Bronchial epithelial cell (primary cell): ENCODE measurements at places on chromosomes 6 and 20.

DNA sequence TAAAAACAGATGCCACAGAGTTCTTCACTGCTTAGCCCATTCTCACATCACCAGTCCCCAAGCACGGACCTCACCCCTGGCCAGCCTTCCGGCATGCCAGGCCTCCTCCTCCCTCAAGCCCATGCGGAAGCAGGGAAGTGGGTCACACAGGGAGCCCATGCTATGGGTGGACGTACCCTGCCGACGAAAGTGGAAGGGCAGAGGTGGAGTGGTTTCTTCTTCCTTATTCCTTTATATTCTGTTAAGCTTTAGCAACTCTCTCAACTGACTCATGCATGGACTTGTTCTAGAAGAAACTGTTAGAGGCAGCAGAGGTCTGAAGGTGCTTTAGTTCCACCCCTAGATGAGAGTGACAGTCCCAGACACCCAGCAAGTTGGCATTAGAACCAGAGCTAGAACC is 118.6 kb downstream of the LY86 start:
- DNase-seq = peak; percentile 63

DNA sequence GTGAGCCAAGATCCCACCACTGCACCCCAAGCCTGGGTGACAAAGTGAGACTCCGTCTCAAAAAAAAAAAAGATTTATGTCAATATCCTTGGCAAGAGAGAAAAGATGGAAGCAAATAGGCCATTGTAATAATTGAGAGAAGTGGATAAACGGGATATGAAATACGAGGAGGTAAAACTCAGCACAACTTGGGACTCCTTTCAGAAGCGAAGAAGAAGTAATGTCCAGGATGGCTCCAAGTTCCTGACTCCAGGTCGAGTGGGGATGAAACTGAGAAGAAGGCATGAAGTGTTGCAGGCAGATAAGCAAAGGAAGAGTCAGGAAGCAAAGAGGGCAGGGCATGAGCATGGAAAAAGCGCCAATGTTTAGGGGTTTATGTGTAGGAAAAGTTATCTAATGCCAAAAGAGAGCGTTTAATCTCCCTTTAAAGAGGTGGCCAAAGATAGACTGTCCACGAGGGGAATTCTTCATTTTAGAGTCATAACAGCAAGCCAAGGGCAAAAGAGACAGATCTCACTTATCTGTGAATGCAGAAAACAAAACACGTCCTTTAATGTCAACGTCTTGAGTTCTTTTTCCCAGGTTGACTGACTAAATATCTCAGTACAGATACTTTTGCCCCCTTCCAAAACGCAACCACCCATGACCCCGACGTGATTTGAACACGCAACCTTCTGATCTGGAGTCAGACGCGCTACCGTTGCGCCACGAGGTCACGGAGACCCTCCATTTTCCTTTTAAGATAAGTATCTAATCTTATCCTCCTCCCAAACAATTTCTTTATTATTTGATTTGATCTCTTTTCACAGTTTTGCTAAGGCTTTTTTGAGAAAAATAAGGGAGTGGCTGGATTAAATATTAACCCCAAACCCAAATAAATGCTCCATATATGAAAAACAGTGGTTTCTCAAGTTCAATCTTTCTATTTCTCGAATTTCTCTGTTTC is 46.3 kb upstream of the BTN3A2 start:
- DNase-seq = no peak

DNA sequence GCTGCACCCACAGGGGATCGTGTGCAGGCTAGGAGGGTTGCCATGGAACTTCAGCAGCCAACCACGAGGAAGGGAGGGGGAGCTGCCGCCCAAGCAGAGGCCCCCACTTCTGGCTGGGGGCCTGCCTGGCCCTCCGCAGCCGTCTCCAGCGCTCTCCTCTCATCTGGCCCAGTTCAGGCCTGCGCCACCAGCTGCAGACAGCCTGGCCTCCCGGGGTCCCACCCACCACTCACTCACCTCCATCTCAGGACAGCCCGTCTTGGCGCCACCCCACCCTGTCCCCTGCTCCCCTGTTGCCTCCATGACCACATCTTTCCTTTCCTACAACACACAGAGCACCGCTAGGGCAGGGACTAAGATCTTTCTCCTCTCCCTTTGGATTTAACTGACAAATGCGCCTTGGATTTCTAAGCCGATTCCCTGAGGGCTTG is 98.7 kb downstream of the ANKRD60 start:
- DNase-seq = no peak

DNA sequence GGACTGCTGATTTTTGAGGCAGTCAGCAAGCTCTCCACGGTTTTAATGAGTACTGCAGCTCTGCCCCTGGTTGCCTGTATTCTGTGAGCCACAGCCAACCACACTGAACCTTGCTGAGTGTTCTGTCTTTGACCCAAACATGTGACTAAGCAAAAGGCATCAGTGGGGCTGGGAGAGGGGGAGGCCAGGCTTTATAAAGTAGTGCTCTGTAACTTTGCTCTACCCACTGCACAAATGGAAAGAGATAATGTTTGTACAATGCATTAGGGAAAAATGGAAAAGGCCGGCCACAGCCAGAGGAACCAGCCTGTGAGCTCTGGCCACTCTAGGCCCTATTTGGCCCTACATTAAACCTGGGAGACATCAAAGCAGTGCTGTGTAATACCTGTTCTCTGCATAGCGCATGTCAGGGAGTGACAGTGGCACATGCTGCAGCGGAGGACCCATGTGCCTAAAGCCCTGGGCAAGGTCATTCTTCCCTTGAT is 22.0 kb downstream of the KLHL31 start:
- no peak for DNase-seq

DNA sequence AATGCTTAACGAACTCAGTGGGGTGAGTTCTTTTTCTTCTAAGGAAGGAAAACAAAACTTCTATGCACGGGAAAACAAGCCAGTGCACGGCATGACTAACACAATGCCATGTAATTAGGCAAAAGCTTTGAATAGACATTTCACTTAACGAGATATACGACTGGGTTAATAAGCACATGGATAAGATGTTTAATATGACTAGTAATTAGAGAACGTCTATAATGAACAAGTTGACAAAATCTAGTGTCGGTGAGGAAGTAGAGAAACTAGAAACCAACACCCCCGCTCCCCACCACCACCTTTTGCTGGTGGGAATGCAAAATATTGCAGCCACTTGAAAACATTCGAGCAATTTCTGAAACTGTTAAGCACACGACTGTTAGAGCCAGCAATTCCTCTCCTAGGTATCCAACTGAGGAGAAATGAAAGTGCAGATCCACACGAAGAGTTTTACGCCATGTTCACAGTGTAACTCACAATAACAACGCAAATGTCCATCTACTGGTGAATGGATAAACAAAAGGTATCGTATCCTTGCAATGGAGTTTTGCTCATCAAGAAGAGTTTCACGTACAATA is 644.9 kb upstream of the AGPAT4 start:
- no peak for DNase-seq

GRCh38 chr6:43909474-43910148 is 139.6 kb downstream of the VEGFA start:
- DNase-seq = no peak

GRCh38 chr20:17790296-17790695 is 90.5 kb downstream of the BANF2 start:
- no peak for DNase-seq

DNA sequence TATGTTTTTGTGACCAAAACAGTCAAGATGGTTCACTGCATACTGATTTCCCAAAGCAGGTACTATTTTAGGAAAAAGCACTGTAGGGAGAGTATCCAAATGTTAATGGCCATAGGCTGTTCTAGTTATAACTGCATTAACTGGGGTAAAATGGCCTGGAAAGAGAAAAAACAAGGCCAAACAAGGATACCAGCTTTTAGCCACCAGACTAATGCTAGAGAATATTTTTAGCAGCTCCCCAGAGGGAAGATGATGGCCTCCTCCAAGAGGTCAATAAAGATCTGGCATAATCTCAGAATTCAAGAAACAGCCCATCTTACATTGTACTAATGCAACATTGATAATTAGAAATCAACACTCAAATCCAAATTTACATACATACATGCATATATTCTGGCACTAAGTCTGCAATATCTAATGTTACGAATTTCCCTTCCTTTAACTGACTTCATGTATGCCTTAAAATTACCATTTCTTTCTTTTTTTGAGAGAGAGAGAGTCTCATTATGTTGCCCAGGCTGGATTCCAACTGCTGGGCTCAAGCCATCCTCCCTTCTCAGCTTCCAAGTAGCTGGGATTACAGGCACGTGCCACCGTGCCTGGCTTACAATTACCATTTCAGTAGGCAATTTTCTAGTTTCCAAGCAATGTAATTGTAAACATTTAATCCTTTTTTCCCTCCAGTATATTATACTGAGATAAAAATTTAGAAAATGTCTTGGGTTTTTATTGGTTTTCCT is 9.3 kb downstream of the COX7A2 start:
- no peak for DNase-seq

GRCh38 chr20:33070111-33071053 is 9.1 kb upstream of the BPIFB4 start:
- DNase-seq = no peak

DNA sequence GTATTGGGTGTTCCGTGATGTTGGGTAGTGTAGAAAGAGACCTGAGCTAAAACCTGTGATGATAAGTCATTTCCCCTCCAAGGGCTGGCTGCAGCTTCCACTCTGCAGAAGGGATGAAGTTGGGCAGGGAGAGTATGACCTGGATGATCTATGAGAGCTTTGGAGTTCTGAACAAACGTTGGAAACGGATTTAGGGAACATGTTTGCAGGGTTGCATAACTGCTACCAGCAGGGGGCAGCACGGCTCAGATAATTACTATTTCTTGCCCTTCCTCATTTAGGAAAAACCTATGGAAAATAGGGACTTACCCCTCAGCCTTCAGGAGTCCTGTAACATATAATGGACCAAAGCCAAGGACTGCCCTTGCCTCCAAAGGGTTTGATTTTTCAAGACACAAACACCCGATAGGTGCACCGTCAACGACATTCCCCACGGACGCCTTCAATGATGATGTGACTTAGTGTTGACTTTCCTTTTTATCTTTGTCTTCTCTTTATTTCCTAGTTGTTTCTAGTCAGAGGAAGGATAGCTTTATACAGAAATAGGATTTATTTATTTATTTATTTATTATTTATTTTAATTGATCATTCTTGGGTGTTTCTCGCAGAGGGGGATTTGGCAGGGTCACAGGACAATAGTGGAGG is 164.9 kb upstream of the SASH1 start:
- DNase-seq = peak; percentile 37

DNA sequence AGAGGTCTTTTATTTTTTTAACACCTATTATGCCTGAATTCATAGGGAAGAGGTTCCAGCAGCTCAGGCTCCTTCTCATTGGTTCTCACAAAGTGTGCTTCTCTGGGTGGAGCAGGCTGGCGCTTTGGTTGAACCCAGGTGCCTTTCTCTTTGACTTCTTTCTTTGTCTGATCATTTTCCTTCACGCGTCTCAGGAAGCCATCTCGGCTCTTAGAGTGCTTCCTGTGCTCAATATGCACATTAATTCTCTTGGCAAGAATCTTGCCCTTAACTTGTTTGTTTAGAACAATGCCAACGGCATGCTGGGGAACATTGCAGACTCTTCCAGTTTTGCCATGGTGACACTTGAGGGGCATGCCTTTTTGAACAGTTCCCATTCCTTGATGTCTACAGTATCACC is 44.2 kb upstream of the RNF24 start:
- DNase-seq = no peak

DNA sequence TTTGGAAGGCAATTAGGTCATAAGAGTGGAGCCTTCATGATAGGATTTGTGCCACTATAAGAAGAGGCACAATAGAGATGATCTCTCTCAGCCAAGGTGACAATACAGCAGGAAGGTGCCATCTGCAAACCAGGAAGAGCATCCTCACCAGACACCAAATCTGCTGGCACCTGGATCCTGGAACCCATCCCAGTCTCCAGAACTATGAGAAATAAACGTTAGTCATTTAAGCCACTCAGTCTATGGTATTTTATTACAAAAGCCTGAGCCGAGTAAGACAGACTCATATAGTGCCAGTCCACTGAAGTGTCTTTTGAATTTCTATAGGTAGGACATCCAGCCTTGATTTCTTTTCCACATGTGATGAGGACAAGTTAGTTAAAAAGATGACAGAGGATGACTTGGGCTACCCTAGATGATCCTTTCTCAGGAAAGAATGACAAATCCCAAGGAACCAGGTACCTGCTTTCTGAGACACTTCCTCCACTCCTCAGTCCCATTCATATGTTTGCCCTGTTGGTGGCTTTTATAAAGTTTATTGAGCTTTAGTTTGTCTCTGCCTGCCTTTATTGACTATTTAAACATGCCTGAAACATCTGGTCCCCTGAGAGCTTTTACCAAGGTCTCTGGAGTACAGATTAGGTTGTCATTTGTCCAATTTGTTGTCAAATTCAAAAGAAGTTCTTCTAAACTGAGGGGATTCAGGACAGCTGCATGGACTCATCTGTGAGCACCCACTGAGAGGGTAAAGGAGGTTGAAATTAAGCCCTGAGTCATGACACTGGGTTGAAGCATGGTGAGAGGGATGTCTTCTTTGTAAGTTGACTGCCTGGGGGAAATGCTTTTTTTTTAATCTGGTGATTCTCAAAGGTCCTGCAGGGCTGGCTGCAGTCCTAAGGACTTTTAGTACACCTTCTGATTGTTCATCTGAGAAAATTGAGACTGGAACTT is 165.0 kb upstream of the PLCB4 start:
- DNase-seq = no peak

- no peak for DNase-seq
Measured at GRCh38 chr6:160131636-160132296, 10.2 kb downstream of the SLC22A1 start.

- no peak for DNase-seq
Measured at GRCh38 chr6:106448000-106448426, 87.5 kb downstream of the CRYBG1 start.

- peak; percentile 92 for DNase-seq
Measured at GRCh38 chr20:5779071-5779900, 29.1 kb downstream of the SHLD1 start.

DNA sequence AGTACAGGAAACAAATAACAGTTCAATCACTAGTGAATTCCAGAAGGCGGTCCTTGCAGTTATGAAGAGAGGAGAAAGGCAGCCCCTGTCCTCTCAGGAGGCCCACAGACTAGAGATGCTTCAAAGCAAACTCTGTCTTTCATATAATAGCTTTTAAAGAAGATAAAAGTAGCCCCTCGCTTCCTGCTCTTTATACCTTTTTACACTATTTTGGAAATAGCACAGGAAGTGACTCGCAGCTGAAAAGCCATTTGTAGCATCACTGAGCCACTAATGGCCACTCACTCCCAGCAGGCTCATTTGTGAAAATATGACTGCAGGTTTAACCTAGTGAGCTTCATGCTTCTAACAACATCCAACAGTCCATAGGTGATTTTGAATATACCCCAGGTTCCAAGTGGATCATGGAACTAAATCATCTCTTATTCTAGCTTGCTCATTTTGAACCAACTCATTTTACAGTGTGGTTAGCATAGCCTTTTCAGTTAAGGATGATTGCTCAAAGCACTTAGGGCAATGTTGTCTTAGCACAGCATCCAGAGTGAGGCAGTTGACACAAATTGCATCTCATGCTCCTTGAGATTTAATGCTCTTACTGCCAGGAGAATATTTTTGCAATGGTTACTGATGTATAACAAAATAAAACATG is 136.0 kb upstream of the NRSN1 start:
- no peak for DNase-seq
